Renal pelvis (tissue), 12 donors: ENCODE measurements at places on chromosomes 16 and 17. TPM values are rescaled to one million over a fixed set of nuclear protein-coding genes. Genes with fewer than 3 reads are reported as not detected.
A peak's percentile ranks its signal among the peaks of the same experiment; 100 is the strongest.

The CDH3 gene
- 62.2 TPM for polyA plus RNA-seq

The OR3A3 gene
- polyA plus RNA-seq = 0.03 TPM

The OSBPL7 gene
- polyA plus RNA-seq = 17.9 TPM

The TP53TG3F gene
- not detected for polyA plus RNA-seq

The SLC7A5 gene
- polyA plus RNA-seq = 6.1 TPM

The KCNJ18 gene
- polyA plus RNA-seq = not detected

The ZMYND15 gene
- 1.0 TPM for polyA plus RNA-seq

The RAD51C gene
- 46.8 TPM for polyA plus RNA-seq

The CCL1 gene
- polyA plus RNA-seq = not detected

The TBX6 gene
- 1.5 TPM for polyA plus RNA-seq

The GAST gene
- polyA plus RNA-seq = not detected

DNA sequence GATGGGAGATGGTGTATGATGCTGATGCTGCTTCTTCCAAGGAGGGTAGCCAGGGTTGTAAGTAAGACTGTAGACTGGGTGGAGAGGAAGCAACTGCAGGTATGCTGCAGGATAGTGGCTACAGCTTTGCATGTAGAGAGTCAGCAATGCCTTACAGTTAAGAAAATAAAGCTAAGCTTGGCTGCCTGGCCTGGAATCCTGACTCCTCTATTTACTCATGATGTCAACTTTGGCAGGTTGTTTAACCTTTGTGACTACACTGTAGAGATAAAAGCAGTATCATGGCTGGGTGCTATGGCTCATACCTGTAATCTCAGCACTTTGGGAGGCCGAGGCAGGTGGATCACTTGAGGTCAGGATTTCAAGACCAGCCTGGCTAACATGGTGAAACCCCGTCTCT lies 301.6 kb upstream of the RBFOX1 start:
- DNase-seq = no peak

DNA sequence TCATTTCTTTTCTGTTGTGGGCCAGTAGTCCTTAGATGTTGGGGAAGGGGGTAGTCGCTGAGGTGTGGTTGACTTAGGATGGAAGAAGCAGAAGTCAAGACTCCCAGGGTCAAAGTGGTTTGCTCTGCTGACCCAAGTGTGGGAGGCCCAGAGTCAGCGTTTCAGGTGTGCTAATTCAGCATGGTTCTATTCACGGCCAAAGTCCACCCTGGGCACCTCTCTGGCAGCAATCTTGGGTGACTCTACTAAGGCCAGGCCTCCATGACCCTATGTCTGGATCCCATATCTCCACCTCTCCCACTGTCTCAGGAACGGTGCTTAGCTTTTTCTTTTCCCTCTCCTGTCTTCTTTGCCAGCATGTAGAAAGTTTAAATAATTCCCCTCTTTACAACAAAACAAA lies 32.9 kb downstream of the MAPT start:
- DNase-seq = no peak

GRCh38 chr16:81565321-81566028 lies 120.9 kb downstream of the CMIP start:
- DNase-seq = no peak

DNA sequence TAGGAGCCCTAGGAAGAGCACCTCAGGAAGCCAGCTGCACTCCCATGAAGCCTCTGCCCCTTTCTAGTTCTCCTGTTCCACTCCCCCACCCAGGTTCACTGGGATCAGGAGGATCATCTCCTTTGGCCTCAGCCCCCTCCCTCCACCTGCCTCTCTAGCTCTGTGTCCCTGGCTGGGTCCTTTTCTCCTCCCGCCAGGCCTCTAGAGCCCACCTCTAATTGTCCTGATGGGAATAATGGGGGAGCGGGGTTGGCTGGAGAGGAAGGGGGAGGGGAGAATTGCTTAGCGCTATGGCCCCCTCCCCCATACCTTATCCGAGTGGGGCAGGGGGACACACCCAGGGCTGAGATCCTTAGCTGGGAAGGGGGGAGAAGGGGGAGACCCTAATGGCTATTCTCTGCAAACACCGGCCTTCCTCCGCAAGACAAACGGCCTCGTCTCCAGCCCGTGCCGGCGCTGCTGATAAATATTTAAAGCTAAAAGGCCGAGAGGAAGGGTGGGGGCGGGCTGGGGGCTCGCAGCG lies 997 bp downstream of the HOXB7 start:
- no peak for DNase-seq

DNA sequence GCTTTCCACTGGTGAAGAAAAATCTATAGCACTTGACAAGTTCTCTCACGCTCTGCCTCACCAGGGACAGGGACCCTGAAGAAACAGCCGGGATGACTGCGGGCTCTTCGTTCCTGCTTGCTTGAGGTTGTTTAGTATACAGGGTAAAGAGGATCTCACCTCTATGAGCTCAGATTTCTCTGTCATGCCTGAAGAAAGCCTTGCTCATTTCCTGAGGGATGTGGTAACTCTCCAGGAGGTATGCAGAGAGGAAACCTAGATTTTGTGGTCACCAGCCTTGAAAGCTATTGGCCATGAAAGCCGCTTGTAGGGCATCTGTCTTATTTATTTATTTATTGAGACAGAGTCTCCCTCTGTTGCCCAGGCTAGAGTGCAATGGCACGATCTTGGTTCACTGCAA lies 23.2 kb downstream of the USP43 start:
- DNase-seq = peak; percentile 15

- no peak for DNase-seq
These were observed 20.8 kb downstream of the C16orf74 start for GRCh38 chr16:85730186-85730465.

GRCh38 chr16:20720251-20720650 lies 21.4 kb downstream of the THUMPD1 start:
- DNase-seq = no peak

GRCh38 chr17:39960524-39961041 lies 2.2 kb upstream of the GSDMA start:
- DNase-seq = no peak

- no peak for DNase-seq
These were observed 19.7 kb downstream of the FBXO31 start for GRCh38 chr16:87363771-87364455.

- DNase-seq = no peak
These were observed 302.7 kb upstream of the IRX3 start for GRCh38 chr16:54589326-54589725.

GRCh38 chr17:43430936-43431713 lies 32.3 kb downstream of the ARL4D start:
- no peak for DNase-seq

DNA sequence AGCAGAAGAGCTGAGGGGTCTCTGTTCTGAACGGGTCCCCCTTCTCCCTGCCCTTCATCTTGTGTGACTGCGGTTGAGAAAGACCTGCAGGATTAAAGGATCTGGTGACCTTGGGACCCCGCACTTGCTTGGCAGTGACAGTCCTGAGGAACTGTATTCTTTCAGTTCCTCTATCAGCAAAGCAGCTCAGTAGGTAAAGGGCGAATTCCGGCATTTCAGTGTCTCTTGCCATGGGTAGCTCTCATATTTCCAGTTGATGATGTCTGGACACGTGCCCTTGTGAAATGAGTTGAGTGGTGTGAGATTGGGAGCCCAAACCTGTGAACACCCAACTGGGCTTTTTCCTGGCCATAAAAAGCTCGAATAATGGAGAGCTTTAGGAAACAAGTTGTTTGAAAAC lies 135.7 kb downstream of the PRKCA start:
- no peak for DNase-seq

GRCh38 chr17:30405161-30405560 lies 26.4 kb downstream of the CPD start:
- no peak for DNase-seq

DNA sequence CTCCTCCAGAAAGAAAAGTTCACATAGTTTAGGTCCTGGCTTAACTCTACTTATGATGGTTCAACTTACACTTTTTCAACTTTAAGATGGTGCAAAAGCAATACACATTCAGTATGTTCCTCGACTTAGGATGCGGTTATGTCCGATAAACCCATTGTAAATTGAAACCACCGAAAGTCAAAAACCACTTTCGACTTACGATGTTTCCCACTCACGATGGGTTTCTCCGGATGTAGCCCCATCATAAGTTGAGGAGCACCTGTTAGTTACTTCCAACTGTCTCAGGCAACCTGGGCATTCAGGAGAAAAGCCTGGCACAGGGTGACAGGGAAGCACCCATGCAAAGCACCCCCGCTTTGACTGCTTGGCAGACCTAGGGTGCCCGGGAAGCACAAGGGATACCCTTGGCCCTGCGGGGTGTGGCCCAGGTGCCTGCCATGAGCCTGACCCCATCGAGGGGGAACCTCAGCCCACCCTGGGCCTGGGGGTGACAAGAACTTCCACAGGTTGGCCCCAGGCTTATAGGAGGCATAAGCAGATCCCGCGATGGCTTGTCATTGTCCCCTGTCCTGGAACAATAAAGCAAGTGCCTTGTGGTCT lies 14.0 kb downstream of the UNC119 start:
- no peak for DNase-seq

DNA sequence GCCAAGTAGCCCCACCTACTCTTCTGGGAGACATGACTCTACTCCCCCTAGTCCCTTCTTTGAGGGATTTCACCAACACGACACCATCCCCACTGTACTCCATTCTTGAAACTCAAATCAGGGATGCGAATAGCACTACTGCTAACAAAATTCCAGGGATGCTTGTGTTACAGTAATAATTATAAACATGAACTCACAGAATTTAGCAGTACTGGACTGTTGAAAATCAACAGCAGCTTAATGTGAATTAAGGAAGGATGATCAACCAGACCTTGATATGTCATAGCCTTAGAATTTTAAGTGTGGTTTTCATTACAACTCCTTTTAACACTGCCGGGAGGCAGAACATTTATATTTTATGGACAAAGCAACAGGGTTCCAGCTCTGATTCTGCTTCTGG lies 37.9 kb downstream of the AMFR start:
- no peak for DNase-seq

DNA sequence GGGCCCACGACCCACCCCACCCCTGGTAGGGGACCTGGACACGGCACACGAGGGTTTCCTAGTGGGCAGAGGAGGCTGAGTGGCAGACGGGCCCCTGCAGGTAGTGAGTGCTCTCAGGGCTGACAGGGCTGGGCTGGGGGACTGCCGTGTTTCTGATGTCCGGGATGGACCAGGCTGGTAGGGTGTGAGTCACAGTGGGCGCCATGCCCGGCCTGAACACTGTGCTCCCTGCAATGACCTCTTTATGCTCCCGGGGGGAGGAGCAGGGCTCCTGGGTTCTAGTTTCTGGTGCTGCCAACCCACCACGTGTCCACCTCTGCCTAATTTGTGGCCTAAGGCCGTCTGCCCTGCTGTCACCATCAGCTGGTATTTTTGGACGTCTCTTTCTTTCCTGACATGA lies 26.3 kb downstream of the ARHGAP23 start:
- DNase-seq = no peak

GRCh38 chr16:1049113-1049975 lies 23.2 kb upstream of the SSTR5 start:
- no peak for DNase-seq

- DNase-seq = no peak
These were observed 81.2 kb downstream of the LMF1 start for GRCh38 chr16:889586-889985.

DNA sequence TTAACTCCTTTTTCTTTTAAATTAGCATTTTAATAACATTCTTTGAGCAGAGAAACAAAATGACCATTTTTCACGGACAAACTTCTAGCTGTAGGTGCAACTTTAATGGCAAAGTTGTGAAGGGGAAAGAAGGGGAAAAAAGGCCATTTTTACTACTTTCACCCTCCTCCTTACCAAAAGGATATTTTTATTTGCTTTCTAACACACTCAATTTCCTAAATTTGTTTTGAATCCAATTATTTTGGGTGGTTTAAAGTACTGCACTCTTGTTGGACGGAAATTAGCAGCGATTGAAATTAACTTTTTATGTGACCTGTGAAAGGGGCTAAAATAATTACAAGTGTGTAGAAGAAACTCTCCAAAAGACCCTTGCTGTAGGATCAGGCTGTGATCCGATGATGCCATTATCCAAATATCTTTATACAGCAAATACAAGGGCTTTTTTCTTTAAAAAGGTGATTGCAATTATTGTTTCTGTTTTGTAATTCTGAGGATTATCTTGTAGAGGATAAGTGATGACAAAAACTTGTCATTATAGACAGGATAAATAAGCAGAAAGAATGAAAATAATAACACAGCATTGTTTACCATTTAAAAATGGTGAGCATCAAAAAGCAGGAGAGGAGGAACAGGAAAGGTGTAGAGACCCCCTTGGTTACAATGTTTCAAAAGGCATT lies 42.4 kb downstream of the SNX11 start:
- no peak for DNase-seq

- DNase-seq = no peak
These were observed 149.2 kb upstream of the RPL38 start for GRCh38 chr17:74054249-74054648.

- no peak for DNase-seq
These were observed 27.2 kb downstream of the SREBF1 start for GRCh38 chr17:17809531-17810083.

GRCh38 chr17:1179112-1179817 lies 516 bp downstream of the ABR start:
- no peak for DNase-seq

DNA sequence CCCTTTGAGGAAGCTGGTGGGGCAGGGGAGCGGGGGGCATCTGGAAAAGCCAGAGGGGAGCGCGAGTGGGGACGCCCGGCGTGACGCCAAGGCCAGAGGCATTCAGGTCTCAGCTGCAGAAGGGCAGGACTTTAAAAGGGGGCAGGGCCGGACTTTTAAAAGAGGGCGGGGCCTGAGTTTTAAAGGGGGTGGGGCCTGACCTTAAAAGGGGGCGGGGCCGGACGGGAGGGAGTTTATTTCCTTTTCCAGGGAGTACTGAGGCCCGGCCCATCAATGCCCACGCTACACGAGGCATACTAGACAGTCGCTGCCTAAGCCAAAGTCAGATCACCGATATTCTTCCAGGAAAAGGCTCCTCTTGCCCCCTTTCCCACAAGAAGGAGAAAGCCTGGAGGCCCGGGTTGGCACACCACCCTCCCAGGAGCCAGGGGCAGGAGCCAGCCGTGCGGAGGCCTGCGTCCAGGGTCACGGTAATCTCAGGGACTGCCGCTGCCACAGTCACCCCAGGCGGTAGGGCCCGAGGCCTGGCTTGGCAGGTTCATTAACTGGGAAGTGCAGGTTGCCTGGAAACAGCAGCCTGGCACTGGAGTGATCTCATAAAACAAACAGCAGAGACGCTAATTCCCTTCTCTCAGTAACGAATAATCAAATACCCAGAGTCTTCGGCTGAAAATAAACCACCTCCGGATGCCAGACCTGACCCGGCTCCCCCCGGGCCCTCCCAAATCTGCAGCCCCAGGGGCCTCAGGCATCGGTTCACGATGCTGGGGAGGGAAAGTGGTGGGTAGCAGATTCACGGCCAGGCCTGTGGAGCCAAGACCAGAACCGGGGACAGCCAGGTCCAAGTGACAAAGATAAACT lies 90.7 kb downstream of the TIMM22 start:
- DNase-seq = no peak

- DNase-seq = no peak
These were observed 4.7 kb downstream of the MNT start for GRCh38 chr17:2396192-2396567.
